Cortex of kidney (tissue), 1 donor: ENCODE measurements at places on chromosomes 3 and 15.

GRCh38 chr3:197030379-197031314 lies 1.0 kb upstream of the MELTF start:
- no peak for DNase-seq

DNA sequence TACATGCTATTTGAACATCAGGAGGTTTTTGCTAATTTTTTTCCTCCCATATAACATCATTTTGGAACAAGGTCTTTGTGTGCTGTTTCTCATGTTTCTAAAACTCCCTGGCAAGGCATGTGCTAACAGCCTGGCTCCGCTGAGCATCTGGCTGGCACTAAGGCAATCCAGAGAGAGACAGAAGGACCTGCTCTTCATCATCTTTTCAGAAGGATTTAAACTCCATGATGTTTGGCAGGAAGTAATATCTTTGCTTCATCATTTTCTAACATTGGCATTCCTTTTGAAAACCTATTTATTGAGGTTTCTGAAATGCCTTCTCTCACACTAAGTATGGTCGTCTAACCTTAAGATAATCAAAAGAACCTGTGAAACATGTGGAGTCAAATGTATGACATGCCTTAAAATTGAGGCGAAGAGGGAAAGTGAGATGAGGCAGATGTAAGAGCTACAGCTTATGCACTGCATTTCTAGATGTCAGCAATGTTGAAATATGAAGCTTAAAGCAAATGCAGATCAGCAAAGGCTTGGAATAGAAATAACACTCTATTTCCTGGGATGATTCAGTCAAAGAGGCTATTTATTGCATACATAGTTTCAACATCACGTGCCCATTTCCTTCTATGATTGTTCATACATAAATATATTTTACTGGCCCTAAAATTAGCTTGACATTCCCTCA lies 592.0 kb downstream of the ZNF385D start:
- DNase-seq, result no peak

GRCh38 chr15:41848631-41849030 lies 10.0 kb downstream of the PLA2G4B start:
- no peak for DNase-seq

GRCh38 chr3:196178993-196179379 lies 32.2 kb downstream of the ZDHHC19 start:
- DNase-seq, result no peak

GRCh38 chr3:178325330-178325729 lies 210.9 kb upstream of the KCNMB2 start:
- no peak for DNase-seq

DNA sequence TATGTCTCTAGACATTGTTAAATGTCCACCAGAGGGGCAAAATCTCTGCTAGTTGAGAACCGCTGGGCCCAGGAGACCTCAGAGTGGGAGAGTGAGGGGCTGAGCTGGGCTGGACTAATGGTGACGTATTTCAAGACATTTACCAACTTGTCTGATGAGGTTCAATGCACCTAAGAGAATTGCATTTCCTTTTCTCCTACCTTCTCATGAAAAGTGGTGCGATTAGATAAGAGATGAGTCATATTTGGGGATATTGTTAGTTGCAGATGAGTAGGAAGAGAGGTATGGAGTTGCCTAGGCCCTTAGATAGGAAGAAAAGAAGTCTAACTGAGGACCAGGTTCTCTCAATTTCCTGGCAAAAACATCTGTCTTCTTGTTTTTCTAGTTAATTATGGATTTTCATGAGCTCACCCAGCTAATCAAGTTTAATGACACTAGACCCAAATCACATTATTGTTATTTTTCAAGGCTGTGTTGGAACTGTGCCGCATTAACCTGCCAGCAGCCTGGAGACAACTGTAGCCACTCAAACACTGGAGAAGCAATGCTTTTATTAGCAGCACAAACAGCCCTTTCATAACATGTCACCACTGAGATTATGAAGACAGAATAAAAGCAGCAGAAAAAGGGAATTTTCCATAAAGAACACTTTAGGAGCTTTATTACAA lies 144.2 kb downstream of the PDCD6IP start:
- no peak for DNase-seq

DNA sequence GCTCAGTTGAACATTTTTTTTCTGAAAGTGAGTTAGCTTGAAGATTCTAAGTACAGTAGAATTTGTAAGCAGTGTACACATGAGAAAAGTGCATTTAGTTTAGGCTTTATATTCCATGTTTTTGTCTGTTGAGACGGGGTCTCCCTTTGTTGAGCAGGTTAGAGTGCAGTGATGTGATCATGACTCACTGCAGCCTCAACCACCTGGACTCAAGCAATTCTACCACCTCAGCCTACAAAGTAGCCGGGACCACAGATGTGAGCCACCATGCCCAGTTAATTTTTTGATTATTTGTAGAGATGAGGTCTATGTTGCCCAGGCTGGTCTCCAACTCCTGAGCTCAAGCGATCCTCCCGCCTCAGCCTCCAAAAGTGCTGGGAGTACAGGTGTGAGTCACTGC lies 5.3 kb upstream of the CSNK1G1 start:
- DNase-seq, result no peak

DNA sequence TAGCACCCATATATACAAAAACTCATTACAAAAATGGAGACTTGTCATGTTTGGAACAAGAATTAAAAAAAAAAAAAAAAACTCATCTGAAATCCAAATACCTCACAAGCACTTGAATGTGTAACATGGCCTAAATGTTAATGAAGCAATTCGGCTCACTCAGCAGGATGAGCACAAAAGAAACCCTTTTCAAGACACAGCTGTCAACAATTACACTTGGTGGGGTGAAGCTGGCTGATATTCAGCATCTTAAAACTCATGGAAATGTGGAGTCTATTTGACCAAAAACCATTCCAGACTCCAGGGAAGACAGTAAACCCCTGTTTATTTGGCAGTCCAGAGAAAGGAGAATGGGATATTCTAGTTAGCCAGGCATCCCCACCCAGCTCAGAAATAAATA lies 205.4 kb upstream of the TSC22D2 start:
- DNase-seq, result no peak
